ENCODE measurements at places on chromosomes 6 and 20.
A peak's percentile ranks its signal among the peaks of the same experiment; 100 is the strongest.

DNA sequence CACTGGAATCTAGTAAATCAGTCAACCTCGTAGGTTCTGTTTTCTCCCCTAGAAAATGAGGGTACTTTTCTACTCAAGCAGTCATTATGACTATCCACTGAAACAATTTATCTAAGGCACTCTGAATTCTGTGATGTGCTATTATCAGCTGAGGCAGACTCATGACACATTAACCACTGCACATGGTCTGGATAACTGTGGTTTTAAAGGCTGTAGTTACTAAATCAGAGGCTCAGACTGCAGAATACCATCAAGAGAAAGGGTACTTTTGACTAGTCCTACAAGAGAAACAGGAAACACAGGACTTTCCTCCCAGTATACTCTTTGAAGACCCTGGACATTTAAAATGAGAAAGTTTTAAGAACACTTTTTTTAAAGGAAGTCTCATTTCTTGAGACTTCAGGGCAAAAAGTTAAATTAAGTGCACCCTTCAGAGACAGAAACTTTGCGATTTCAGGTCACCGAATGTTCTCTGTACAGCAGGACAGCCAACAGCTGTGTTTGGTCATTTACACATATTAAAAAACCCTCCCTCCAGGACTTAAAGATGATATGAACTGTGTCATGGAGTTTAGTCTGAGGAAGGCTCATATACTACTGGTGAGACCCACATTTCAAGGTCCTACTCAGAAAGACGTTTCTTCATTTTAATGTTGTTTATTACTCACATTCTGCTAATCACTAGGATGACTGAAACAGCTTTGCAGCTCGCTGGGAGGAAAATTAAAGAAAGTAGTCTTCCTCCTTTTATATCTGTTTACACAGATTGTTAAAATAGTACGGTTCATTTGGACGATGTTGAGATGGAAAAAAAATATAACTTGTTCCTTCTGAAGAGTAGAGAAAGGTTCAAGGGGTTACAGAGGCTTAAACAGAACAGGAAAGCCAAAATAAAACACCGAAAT lies 19.9 kb downstream of the ATXN1 start:
- no peak for DNase-seq

GRCh38 chr6:54266400-54266923 lies 41.8 kb upstream of the TINAG start:
- no peak for DNase-seq

DNA sequence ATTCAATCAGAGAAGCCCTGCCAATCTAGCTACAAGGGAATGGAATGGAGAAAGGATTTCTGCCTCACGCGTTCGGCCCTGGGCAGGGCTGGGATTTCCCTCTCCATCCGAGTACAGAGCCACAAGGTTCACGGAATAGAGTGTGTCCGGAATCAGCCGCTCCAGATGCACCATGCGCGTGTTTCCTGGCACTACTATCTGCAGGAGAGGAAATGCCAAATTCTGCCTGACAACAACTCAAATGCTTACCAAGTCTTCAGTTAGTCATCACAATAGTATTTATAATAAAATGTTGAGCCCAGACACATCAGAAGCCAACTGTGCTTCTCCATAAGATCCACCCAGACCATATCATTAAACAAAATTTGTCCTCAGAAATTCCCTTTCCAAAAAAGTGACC lies 75.1 kb downstream of the COL12A1 start:
- no peak for DNase-seq

GRCh38 chr20:33113387-33113908 lies 34.0 kb downstream of the BPIFB4 start:
- no peak for DNase-seq

DNA sequence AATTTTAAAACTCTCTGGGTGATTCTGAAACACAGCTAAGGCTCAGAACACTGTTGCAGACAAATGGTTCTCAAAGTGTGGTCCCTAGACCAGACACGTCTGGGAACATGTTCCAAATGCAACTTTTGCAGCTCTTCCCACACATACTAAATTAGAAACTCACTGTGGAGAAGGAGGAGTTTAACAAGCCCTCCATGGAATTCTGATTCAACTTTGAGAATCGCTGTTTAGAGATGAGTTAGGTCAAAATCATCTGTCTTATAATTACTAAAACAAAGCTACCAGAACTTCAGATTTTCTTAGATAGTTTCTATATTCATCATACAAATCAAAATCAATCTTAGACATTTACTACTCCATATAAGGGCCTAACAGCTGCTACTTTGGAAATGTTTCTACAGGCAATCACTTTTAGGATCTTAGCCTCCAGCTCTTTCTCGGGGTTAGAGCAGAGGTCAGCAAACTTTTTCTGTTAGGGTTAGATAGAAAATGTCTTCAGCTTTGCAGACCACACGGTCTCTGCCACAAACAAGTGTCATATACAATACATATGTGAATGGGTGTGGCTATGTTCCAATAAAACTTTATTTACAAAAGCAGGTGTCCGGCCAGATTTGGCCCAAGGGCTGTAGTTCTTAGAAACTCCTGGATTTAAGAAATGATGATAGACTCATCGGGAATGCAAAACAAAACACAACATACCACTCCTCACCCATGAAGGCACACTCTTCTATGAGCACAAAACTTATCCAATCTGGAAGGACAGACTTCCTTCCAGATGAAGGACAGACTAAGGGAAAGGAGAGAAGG lies 50.0 kb upstream of the ARHGAP18 start:
- no peak for DNase-seq

- peak; percentile 8 for DNase-seq
These were observed 265.0 kb downstream of the ADGRG6 start for GRCh38 chr6:142566628-142567396.

DNA sequence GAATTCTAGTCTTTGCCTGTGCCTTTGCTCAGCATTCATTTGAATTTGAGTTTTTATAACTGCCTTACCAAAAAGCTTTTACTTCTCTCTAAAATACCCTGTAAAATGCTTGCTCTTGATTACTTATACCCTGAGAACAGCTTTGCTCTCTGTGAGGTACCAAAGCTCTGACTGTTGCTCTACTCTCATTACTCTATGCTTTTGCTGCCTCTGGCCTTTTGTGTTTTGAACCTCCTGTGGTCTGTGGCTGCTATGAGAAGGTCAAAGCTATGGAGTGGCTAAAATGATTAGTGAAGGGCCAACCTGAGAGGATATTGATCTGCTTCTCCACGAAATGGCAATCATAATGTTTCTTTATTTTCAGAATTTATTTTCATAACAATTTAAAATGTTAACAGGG lies 375.6 kb upstream of the IMPG1 start:
- no peak for DNase-seq

- no peak for DNase-seq
These were observed 26.1 kb downstream of the C6orf52 start for GRCh38 chr6:10668126-10668917.

DNA sequence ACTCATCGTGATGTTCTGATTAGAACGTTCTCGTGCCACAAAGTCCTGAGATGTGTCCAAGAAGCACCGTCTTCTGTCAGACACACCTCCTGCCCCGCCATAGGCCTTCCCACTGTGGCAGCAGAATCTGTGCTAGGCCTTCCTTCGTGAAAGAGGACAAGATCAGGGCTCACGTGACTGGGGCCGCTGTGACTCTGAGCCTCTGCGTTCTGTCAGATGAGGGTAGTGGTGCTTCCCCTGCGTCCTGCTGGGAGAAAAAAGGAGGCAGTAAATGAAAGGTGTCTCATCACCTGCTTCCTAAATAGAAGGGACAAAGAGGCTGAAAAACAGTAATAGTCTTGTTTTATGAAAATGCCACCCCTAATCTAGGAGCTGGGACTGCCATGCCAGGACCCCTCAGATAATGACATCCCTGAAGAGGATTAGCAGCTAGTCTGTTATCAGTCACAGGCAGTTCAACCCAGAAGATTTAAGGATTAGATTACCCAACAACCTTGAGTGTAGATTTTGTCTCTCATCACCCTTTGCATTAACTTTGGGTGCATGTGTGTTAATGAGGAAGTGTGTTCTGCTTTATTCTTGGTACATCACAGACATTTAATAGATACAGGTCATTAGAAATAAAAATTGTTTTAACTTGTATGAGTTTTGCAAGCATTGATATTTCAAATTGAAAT lies 4.1 kb downstream of the DNAJC5 start:
- DNase-seq: no peak

DNA sequence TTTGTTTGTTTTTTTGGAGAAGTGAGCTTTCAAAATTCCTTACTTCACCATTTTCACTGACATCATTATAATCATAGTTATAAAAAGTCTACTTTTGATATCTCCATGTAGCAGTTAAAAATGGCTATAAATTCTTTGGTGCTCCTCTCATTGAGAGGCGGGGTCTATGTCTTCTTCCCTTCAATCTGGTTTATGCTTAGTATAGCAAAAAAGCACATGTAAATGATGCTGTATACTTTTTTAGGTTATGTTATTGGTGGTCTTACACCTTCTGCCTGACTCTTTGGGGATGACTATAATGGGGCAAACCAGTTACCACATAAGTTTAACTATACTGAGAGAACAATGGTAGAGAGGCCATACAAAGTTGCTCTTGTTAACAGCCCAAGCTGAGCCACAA lies 289.6 kb downstream of the EPM2A start:
- no peak for DNase-seq

- DNase-seq: no peak
These were observed 26.1 kb upstream of the KCNB1 start for GRCh38 chr20:49508435-49509199.

DNA sequence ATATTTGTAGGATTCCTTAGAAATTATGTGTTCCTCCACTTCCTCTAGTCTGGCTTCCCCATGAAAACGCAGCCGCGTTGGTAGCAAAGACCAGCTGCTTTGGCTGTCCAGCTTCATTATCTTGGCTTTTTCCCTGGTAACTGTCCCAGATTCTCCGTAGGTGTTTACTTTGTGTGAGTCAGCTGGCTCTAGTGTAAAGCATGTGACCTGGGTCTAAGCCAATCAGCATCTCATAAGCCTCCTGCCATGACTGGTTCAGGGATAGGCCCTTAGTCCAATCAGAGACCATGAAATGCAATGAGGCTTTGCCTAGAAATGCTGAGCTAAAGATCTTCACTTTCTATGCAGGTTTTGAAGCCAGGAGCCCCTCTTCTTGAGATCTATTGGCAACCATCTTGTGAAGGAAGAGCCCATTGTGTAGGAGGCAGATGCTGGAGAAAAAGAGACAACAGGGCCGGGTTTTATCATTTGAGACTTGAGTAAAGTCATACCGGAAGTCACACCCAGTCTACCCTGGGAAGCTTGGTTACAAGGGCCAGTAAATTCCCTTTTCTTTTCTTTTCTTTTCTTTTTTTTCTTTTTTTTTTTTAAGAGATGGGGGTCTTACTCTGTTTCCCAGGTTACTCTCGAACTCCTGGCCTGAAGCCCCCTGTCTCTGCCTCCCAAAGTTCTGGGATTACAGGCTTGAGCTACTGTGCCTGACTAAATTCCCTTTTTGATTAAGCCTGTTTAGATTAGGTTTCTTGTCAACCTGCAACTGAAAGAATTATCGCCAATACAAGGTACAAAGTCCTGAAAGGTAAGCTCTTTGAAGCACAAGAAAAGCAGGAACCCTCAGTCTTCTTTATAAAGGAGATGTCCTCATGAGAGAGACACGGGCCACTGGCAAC lies 256.5 kb upstream of the RREB1 start:
- DNase-seq: no peak

DNA sequence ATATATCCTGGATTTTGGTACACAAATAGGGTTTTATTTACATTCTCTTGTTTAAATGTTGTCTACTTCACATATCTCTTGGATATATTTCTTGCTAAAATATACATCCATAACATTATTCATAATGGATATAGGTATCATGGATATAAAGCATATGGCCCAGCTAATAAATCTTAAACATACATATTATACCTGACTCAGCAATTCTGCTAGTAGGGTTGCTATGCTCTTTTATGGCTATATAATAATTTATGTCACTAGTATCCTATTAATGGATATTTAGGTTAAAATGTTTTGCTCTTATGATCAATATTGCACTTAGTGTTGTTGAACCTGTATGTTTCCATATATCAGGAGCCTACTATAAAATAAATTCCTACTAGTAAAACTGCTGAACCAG lies 375.5 kb downstream of the LMBRD1 start:
- no peak for DNase-seq

GRCh38 chr6:145042559-145042958 lies 692.8 kb downstream of the EPM2A start:
- DNase-seq: no peak

DNA sequence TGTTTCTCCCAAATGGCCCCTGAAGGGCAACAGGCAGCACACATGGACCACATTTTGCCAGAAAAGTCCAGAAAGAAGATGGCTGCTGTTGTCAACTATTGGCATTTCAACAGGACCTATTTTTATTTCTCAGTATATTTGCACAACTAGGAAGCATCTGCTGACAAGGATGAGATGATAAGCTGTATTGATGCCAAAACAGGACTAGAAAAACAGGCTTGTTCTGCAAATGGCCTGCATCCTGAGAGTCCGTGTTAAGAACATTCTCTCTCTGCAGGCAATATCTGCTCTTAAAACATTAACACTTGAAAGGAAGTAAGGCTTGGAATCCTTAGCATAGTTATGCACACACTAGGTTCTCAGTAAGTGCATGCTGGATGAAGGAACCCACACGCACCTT lies 283.7 kb downstream of the ESR1 start:
- DNase-seq: no peak

GRCh38 chr20:36796875-36797274 lies 23.3 kb upstream of the DSN1 start:
- DNase-seq: no peak

DNA sequence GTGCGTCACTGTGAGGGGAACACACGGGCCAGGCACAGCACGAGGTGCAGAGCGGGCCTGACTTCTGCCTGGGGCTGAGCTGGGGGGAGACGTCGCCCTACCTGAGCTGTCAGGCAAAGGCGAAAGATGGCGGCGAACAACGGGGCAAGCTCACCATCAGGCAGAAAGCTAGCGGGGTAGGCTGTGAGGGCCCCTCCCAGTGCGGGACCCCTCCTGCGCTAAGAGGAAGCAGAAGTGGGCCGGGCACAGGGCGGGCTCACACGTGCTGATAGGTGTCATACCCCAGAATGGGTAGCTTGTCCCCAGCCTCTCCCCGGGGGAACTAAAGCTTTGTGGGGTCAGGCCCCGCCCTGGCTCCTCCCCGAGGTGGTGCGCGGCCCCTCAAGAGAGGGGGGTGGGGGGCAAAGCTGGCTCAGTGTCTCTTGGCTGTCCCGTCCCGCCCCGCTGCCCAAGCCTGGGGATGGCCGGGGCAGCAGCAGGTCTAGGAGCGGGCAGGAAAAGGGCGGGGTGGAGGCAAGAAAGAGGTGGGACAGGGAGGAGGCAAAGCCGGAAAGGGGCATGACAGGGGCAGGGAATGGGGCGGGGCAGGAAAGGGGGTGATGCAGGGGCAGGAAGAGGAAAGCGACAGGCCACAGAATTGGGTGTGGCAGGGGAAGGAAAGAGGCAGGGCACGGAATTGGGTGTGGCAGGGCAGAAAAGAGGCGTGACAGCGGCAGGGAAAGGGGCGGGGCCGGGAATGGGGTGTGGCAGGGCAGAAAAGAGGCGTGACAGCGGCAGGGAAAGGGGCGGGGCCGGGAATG lies 14.7 kb downstream of the UCKL1 start:
- DNase-seq: peak; percentile 64

GRCh38 chr6:11675601-11676000 lies 103.0 kb downstream of the ADTRP start:
- no peak for DNase-seq

GRCh38 chr6:43871933-43872332 lies 101.9 kb downstream of the VEGFA start:
- DNase-seq: no peak

GRCh38 chr20:22511943-22512910 lies 72.1 kb downstream of the FOXA2 start:
- no peak for DNase-seq

GRCh38 chr20:21101453-21101931 lies 4.7 kb downstream of the LINC00237 start:
- no peak for DNase-seq

All from effector memory CD4-positive, alpha-beta T cell (primary cell).